Esophagus squamous epithelium (tissue), 5 donors: ENCODE measurements at places on chromosomes 7 and 10. TPM values are rescaled to one million over a fixed set of nuclear protein-coding genes. Genes with fewer than 3 reads are reported as not detected.

Gene SKIDA1
- 0.57 TPM for total RNA-seq

Gene FGFR2
- 22.5 TPM for total RNA-seq

Gene PGAM2
- 1.6 TPM for total RNA-seq

GRCh38 chr7:51601461-51601860 is 284.9 kb upstream of the COBL start:
- no peak overlapping the region for H3K4me3 ChIP-seq
- DNase-seq, result no peak
- H3K36me3 ChIP-seq, result no peaks in the 10 kb centered on the region
- no peaks in the 10 kb centered on the region for H3K27me3 ChIP-seq
- no peak overlapping the region for H3K27ac ChIP-seq

Gene TMEM209
- total RNA-seq, result 7.9 TPM

GRCh38 chr10:109892117-109892516 is 31.2 kb downstream of the XPNPEP1 start:
- H3K27ac ChIP-seq, result peak overlapping the region; percentile 84
- H3K27me3 ChIP-seq, result no peaks in the 10 kb centered on the region
- no peak for DNase-seq
- H3K4me1 ChIP-seq, result peaks cover 58% of the 10 kb centered on the region
- peaks cover 42% of the 10 kb centered on the region for H3K36me3 ChIP-seq
- no peak overlapping the region for H3K4me3 ChIP-seq

GRCh38 chr7:93890041-93890463 is 501 bp downstream of the TFPI2 start:
- H3K27me3 ChIP-seq, result peaks cover 31% of the 10 kb centered on the region
- peak overlapping the region; percentile 68 for H3K4me3 ChIP-seq
- H3K36me3 ChIP-seq, result no peaks in the 10 kb centered on the region
- peaks cover 4% of the 10 kb centered on the region for H3K4me1 ChIP-seq
- H3K27ac ChIP-seq, result no peak overlapping the region
- no peak for DNase-seq

DNA sequence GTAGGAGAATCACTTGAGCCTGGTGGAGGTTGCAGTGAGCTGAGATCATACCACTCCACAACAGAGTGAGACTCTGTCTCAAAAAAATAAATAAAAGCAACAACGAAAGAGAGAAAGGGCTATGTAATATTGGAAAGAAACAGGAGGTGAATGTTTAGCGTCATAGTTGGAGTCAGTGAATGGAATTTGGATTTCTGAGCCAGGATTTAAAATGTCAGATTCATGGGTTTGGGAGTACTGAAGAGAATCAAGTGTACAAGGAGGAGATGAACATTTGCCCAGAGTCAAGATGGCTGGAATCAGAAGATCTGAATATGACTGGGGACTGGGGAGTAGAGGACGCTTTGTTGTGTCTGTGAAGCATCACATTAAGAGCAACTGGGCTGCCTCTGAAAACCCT is 366.4 kb downstream of the GALNT17 start:
- no peaks in the 10 kb centered on the region for H3K36me3 ChIP-seq
- H3K27ac ChIP-seq, result no peak overlapping the region
- no peak for DNase-seq
- no peaks in the 10 kb centered on the region for H3K27me3 ChIP-seq

Gene PTPRZ1
- 58.4 TPM for total RNA-seq

DNA sequence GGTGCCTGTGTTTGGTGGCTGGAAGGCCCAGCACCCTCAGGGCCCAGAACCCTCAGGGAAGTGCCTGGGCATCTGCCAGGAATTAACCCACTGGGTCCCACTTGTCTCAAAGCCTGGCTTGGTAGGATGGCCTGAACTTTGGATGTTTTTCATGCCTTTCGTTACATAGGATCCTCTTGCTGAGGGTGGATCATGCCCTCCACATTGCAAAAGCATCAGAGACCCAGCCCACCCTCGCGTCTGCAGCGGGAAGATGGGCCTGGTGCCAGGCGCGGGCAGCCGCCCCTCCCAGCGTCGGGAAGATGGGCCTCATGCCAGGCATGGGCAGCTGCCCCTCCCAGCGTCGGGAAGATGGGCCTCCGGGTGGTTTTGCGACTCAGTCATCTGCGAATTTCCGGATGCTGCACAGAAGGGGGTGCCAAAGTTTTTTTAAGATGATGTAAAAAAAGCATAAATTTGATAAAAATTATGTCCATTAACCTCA is 51.9 kb upstream of the PRKAR1B start:
- H3K4me1 ChIP-seq, result no peaks in the 10 kb centered on the region
- H3K4me3 ChIP-seq, result no peak overlapping the region
- no peaks in the 10 kb centered on the region for H3K27me3 ChIP-seq

DNA sequence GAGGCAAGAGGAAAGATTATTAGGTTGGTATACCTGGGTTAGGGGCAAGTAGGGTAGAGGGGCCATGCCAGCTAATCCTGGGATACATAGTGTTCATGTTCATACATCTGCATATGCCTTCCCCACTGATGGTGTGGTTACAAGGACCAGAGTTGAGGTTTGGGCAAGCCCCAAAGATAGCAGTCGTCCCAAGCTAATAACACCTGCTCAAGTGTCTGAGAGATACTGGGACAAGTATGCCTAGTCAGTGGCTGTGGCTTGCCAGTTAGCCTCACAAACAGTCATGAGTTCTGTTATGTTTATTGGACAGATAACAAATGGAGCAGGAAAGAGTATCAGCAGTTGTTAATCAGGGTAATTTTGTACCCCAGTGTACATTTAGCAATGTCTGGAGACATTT is 139.6 kb downstream of the ADAM22 start:
- H3K27ac ChIP-seq, result no peak overlapping the region
- DNase-seq, result no peak
- no peak overlapping the region for H3K4me3 ChIP-seq
- H3K27me3 ChIP-seq, result no peaks in the 10 kb centered on the region
- H3K4me1 ChIP-seq, result no peaks in the 10 kb centered on the region
- H3K36me3 ChIP-seq, result no peaks in the 10 kb centered on the region

Gene ZNF783
- total RNA-seq, result 15.6 TPM

Gene CALD1
- 113 TPM for total RNA-seq

- H3K27me3 ChIP-seq, result no peaks in the 10 kb centered on the region
- H3K4me3 ChIP-seq, result no peak overlapping the region
These were observed 11.2 kb upstream of the OR2A5 start for GRCh38 chr7:144037414-144038035.

Gene TUBAL3
- total RNA-seq, result not detected

Gene GIMAP6
- total RNA-seq, result 5.4 TPM

- no peak for DNase-seq
- H3K27ac ChIP-seq, result no peak overlapping the region
- no peaks in the 10 kb centered on the region for H3K36me3 ChIP-seq
- no peaks in the 10 kb centered on the region for H3K27me3 ChIP-seq
- H3K4me1 ChIP-seq, result no peaks in the 10 kb centered on the region
These were observed 26.8 kb upstream of the TM9SF3 start for GRCh38 chr10:96613576-96613975.

DNA sequence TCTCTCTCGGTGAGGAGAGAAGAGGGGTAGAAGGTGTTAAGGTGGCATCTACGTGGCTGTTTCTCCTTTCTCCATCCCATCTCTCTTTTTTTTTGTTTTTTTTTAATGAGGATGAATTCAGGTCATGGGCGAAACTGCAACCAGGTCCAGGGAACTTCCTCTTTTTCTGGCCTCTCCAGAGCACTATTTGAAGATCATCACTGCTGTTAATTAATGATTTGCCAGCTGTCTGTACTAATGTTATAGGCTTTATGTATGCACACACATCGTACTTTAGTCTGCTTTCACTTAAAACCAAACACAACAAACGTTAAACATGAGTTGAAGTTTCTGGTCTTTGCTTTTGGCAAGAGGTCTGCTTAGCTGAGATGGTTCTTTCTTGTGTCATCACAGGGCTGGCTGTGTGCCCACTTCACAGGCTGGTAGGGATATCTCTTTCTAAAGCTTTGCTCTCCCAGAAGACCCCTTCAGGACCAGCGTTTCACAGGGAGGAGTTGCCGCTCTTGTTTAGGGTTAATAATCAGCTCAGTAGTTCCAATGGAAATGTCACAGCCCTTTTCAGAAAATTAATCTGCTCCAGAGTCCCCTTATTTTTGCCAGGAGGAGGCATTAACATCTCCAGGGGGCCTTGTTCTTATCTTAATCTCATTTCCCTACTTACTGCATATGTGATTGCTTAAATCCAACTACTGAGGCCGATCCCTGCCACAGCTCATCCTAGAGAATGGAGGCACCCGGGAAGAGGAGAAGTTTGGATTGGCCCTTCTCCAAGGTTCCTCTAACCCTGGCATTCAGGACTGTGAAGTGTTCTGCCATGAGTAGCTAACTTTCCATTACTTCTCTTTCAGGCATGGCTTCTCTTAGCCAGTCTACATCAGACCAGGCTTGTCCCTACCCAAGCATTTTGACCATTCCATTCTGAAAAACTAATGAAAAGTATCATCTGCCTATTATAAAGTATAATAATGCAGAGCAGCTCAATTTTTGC is 273.9 kb upstream of the NFE2L3 start:
- no peak for DNase-seq
- no peaks in the 10 kb centered on the region for H3K36me3 ChIP-seq
- no peak overlapping the region for H3K27ac ChIP-seq
- no peaks in the 10 kb centered on the region for H3K4me1 ChIP-seq

Gene ELAPOR2
- total RNA-seq, result 0.45 TPM

DNA sequence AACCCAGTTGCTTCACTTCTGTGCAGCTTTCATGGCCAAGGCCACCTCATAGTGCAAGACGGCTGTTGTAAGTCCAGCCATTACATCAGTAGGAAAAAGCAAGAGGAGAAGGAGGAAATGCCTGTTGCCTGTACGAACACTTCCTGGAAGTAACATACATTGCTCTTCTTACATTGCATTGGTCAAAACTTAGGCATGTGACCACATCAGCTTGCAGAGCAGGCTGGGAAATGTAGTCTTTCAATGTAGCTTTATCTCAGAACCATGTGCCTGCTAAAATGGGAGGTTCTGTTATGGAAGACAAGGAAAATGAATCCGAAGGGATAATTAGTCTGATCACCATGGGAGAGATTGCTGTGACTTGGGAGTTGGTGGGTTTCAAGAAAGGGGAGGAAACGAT is 4.3 kb downstream of the SLC29A3 start:
- no peaks in the 10 kb centered on the region for H3K27me3 ChIP-seq
- peaks cover 30% of the 10 kb centered on the region for H3K4me1 ChIP-seq
- H3K36me3 ChIP-seq, result no peaks in the 10 kb centered on the region

Gene LIPM
- total RNA-seq, result not detected

GRCh38 chr7:104825099-104825498 is 188.9 kb upstream of the KMT2E start:
- H3K36me3 ChIP-seq, result no peaks in the 10 kb centered on the region
- H3K4me3 ChIP-seq, result no peak overlapping the region
- H3K27me3 ChIP-seq, result no peaks in the 10 kb centered on the region
- no peak for DNase-seq
- H3K4me1 ChIP-seq, result no peaks in the 10 kb centered on the region

DNA sequence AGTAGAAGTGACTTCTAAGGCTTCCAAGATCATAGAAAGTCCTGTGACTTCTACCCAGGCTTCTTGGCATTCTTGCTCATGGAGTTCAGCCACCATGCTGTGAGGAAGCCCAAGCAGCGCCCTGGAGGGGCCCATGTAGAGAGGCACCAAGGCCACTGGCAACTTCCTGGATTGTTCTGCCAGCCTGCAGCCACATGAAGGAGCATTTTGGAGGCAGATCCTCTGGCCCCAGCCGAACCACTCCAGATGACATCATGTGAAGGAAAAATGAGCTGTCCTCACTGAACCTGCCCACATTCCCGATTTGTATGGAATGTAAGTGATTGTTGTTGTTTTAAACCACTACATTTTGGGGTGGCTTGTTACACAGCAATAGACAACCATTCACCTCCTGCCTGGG is 51.5 kb upstream of the MNX1 start:
- no peaks in the 10 kb centered on the region for H3K27me3 ChIP-seq
- no peak for DNase-seq
- H3K4me1 ChIP-seq, result no peaks in the 10 kb centered on the region
- no peaks in the 10 kb centered on the region for H3K36me3 ChIP-seq
- no peak overlapping the region for H3K27ac ChIP-seq

DNA sequence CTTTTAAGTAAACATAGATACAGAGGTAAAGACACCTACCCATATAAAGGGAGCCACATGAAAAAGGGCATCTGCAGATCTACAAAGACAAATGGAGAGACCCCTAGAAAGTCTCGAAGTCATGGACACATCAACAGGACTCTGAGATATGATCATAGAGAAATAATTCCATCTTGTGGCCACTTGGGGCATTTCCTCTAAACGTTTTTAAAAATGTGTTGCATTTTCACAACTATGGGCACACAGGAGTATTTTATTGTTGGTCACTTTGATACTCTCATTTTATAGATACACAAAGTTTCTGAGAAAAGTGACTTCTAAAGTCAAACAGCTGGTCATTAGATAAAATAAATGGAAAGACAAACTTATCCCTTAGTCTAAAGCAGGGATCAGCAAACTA is 87.1 kb downstream of the CRTAC1 start:
- H3K4me3 ChIP-seq, result no peak overlapping the region
- no peak for DNase-seq
- no peaks in the 10 kb centered on the region for H3K27me3 ChIP-seq
- H3K36me3 ChIP-seq, result no peaks in the 10 kb centered on the region
- H3K27ac ChIP-seq, result no peak overlapping the region

DNA sequence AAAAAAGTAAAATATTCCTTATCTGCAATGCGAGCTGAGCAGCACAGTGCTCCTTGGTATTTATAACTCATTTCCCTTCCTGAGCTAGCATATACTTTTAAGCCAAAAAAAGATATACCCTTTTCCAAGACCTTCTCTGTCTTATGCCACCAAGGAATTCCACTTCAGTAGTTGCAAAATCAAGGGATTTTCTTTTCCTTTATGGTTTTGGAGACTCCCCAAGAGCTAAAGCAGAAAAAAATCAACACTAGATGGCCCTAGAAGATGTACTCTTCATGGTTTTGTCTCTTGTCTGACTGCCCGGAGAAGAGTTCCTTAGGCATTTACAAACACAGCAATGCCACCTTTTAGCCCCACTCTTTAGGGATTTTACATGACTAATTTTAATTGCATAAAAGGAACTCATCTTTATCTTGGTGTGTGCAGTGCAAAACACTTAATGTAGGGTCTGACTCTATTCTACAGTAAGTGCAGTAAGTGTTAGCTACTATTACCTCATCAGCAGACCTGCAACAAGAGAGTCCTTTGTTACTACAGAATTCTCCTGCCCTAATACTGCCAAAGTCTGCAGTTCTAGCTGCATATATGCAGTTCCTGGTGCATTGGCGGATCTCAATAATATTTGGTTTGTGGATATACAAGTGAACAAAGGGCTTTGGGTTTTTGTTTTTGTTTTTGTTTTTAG is 443.3 kb downstream of the GFRA1 start:
- H3K4me3 ChIP-seq, result no peak overlapping the region
- no peak for DNase-seq
- no peak overlapping the region for H3K27ac ChIP-seq

Gene EEPD1
- total RNA-seq, result 3.5 TPM

Gene PTPRN2
- 0.38 TPM for total RNA-seq

GRCh38 chr10:33279811-33280602 is 54.5 kb downstream of the NRP1 start:
- H3K36me3 ChIP-seq, result no peaks in the 10 kb centered on the region
- H3K27me3 ChIP-seq, result no peaks in the 10 kb centered on the region
- no peak for DNase-seq
- no peak overlapping the region for H3K4me3 ChIP-seq
- H3K4me1 ChIP-seq, result no peaks in the 10 kb centered on the region

Gene TAC1
- total RNA-seq, result not detected

Gene GALNT17
- total RNA-seq, result 22.1 TPM

Gene WNT8B
- total RNA-seq, result not detected

Gene PHKG1
- 2.7 TPM for total RNA-seq

- no peak overlapping the region for H3K27ac ChIP-seq
- H3K27me3 ChIP-seq, result no peaks in the 10 kb centered on the region
- H3K4me3 ChIP-seq, result no peak overlapping the region
- H3K36me3 ChIP-seq, result no peaks in the 10 kb centered on the region
- no peak for DNase-seq
These were observed 256.4 kb downstream of the FZD1 start for GRCh38 chr7:91520645-91521044.

Gene ATOH7
- total RNA-seq, result not detected

Gene TRIL
- 1.4 TPM for total RNA-seq
